ENCODE measurements at places on chromosomes 2 and 18.

DNA sequence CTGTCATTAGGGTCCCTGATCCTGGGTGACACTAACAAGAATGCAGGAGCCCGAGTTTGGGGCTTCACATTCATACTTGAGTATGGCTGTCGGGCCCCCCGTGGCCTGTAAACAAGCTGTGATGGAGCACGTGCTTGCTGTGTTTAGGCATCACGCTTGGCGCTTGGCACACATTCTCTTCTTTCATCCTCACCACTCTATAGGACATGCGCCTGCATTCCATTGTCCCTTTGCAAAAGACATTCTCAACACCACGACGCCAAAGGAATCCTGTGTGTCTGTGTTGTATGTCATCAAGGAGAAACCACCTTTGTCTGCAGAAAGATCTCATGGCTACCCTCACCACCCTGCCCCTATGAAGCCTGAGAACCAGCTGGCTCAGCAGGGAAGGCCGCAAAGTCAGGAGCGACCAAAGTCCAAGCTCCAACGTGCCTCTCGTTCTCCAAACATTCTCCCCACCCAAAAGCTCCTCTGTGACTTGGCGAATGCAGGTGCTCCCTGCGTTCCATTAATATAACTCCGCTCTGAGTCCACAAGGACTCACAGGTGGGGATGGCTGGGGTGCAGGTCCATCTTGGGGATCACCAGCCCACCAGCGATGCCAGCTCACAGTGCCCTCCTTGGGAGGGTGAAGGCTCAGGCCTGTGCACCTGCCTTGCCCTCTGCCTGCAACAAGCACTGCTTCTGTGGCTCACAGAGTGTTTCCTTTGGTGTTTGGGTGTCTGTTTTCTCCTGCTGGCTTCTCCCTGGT lies 6.2 kb upstream of the PER2 start:
- no peak for DNase-seq

DNA sequence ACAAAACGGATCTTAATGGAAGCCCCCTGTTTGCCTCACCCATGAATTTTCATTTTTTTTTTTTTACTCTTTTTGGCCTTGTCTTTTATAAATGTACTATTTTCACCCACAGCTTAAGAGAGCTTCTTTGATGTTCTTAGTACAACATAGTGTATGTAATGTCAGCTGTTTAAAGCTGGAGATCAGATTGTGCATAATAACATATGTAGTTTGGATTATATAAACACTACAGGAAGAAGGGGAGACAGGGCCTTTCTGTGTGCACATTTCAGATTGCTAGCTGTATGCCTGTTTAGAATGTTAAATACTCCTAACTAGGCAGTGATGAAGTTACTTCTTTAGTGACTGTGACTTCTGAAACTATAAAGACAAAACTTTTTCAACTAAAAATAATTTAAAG lies 2.1 kb upstream of the TANC1 start:
- DNase-seq: no peak

DNA sequence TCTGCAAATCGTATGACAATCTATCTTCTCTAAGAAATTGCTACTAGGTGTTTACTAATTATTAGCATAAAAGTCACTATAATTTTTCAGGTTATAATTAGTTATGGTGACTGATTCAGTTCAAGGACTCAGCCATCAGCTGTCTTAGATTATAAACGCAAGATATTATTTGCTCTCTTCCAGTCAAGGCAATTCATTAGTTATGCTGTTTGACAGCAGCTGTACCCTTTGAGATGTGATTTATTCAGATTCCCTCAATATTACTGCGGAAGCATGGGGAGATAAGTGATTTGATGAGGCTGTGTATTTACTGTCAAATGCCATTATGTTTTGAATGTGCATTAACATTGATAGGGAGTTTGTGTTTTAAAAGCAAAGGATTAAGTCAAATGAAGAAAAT lies 558.9 kb upstream of the FSIP2 start:
- DNase-seq: no peak

DNA sequence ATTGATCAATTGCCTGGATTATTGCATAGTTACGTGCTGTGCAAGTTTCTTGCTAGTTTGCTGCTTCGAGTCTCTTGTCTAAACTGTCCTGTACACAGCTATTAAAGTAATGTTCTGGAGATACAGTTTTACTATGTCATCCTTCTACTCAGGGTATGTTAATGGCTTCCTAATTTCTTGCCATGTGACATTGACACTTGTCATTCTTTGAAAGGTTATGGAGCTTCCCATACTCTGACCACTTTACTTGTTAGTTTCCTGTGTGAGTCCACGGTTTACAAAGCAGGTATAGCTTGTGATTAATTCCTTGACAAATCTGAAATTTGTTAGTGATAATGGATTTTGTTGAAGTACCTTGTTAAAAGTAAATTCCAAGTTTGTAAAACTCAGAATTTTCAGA lies 80.5 kb downstream of the PHLPP1 start:
- no peak for DNase-seq

Measured in NCI-H187 treated with DMSO at 0.1 percent for 48 hours (cell line).